ENCODE measurements at places on chromosomes 7 and 10. TPM values are rescaled to one million over a fixed set of nuclear protein-coding genes. Genes with fewer than 3 reads are reported as not detected.

Gene UPK3B
- total RNA-seq = 1.7 TPM

Gene CRHR2
- total RNA-seq = not detected

DNA sequence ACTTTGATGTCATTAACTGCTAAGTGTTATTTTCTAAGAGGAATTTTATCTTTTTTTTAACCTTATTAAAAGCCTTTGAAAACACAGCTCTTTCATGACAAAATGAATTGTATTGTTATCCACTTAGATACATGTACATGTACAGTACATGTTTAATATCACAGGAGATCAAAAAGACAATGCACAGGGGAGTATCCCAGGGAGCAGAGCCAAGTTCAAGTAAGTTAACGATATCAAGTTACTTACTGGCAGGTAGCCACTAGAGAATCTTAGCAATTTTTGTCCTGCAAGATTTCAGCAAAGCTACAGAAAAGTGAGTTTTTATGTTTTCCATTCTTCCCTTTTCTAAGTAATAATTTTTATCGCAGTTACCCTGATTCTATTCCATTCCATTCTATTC lies 33.9 kb upstream of the ARL4A start:
- no peak for DNase-seq

- DNase-seq = no peak
Observed at GRCh38 chr7:37663693-37664092, 19.9 kb upstream of the GPR141 start.

DNA sequence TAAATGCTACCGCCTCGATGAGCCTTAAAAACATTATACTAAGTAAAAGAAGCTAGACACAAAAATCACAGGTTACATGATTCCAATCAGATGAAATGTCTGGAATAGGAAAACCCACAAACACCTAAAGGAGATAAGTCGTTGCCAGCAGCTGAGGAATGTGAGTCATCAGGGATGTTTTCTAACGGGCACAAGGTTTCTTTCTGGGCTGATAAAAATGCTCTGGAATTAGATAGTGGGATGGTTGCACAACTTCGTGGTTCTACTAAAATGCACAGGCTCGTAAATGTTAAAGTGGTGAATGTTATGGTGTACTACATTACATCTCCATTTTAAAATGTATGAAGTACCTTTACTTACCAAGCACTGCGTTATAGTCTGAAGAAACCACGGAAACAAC lies 9.7 kb downstream of the ABLIM1 start:
- DNase-seq = no peak

DNA sequence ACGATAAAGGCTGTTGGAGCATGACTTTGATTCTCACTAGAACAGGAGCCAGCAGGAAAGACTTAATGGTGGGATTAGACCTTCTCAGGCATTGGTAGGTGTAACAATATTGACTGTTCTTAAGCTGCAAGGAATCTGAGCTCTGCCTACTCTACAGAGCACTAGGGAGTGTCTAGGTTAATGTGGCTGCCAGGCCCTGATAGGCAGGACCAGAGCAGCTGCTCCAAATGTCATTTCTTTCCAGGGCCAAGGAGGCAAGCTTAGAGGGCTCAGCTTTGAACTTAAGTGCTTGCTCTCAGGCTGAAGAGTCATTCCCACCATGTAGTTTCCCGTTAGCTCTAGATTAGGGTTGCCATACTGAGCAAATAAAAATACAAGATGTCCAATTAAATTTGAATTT lies 96.8 kb downstream of the RAB18 start:
- DNase-seq = no peak

Gene ASB4
- total RNA-seq = not detected

DNA sequence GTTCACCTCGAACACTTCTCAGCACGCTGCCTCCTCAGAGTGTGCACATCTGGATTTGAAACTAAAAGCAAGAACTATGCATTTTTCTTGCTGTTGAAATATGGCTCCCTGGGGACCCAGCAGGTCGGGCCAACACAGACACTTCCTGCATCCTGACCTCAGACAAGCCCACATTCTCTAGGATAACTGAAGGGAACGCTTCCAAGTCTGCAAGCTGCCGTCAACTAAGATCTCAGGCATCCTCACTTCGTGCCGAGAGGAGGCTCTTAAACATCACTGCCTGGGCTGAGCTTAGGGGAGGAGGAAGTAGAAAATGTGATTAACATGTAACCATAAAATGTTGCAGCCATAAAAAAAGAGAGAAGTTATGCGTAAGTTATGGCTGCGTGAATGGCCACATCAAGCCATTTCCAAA lies 65.5 kb downstream of the PYROXD2 start:
- DNase-seq = no peak

Measured in CD8-positive, alpha-beta T cell (primary cell).